ENCODE measurements at places on chromosomes 11 and 22.

GRCh38 chr11:130115218-130115617 lies 44.4 kb upstream of the ST14 start:
- no peak for DNase-seq

GRCh38 chr11:28223577-28223976 lies 115.4 kb downstream of the METTL15 start:
- no peak for DNase-seq

- no peak for DNase-seq
Observed at GRCh38 chr11:9662273-9662672, 1.6 kb upstream of the SWAP70 start.

DNA sequence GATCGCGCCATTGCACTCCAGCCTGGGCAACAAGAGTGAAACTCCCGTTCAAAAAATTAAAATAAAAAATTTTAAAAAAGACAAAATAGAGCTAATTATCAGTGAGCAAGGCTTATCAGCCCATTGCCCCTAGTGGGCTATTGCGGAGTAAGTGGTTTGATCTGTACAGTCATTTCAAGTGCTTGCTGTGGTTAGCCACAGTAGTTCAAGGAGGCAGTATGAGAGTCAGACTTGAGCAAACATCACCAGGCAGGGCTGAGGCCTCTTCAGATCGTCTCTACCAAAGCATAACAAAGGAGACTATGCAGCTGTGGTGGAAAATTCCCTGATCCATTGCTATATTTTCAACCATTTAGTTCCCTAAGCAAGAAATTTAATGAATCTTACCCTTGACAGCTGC lies 4.3 kb upstream of the SBF2 start:
- DNase-seq = no peak

GRCh38 chr11:27934830-27935145 lies 173.2 kb downstream of the KIF18A start:
- no peak for DNase-seq

DNA sequence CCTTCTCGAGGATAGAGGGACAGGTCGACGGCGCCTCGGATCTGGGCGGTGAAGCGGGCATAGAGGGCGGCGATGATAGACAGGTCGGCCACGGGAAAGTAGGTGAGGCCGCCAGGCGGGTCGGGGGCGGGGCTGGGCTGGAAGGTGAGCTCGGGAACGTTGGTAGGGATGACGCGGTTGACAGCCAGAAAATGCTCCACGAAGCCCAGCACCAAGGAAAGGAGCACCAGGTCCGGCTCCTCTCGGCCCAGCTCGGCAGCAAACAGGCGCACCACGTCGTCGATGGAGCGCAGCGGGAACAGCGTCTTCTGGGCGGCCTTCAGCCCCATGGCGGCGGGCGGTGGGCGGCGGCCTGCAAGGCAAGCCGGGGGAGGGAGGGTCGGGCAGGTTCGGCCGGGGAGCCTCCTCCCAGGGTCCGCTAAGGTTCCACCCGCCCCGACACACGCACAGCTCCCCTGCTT lies 540 bp downstream of the MEN1 start:
- no peak for DNase-seq

- no peak for DNase-seq
Observed at GRCh38 chr11:45384016-45384415, 97.9 kb upstream of the SYT13 start.

- no peak for DNase-seq
Observed at GRCh38 chr11:1504581-1505290, 18.2 kb upstream of the MOB2 start.

DNA sequence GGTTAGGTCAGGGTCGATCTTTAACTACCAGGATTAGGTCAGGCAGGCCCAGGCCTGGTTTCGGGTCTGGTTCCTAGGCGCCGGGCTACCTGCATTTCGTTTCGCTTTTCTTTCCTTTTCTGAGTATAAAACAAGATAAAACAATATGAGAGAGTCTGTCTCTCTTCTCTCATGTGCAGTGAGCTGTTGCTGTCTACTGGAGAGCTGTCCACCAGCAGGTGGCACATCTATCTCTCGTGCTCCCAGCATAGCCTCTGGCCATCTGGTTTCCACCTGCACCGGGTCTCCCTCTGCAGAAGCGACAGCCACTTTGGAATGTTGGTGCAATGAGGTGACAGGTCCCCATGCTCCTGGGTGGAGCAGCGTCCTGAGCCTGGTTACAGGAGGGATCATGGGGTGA lies 27.6 kb downstream of the RIBC2 start:
- no peak for DNase-seq

- DNase-seq = no peak
Observed at GRCh38 chr11:14672635-14673034, 29.0 kb downstream of the PDE3B start.

GRCh38 chr11:110793556-110793955 lies 81.3 kb upstream of the ARHGAP20 start:
- DNase-seq = no peak

DNA sequence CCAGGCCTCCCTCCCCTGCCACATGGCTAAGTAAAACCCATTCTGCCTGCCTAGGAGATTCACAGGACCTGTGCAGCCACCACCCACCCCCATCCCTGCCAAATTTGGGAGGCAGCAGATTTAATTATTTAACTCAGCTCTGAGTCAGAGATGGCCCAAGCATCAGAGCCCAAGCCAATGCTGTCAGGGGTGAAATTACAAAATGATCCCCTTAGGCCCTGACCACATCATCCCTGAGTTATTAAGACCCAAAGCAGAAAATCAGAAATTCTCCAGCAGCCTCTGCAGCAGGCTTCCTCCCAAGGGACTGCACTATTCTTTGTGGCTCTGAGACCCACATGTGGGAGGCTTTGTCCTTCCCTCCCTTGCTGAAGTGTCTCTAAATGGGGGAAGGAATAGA lies 52.8 kb upstream of the RRAS2 start:
- no peak for DNase-seq

GRCh38 chr22:11627436-11627797 lies 3900.6 kb upstream of the OR11H1 start:
- no peak for DNase-seq

- DNase-seq = no peak
Observed at GRCh38 chr11:13958641-13959400, 3.7 kb upstream of the SPON1 start.

- no peak for DNase-seq
Observed at GRCh38 chr11:76169473-76169896, 36.8 kb downstream of the WNT11 start.

- no peak for DNase-seq
Observed at GRCh38 chr11:8354622-8355415, 91.1 kb upstream of the LMO1 start.

GRCh38 chr11:120182790-120183491 lies 27.9 kb upstream of the OAF start:
- DNase-seq = no peak

DNA sequence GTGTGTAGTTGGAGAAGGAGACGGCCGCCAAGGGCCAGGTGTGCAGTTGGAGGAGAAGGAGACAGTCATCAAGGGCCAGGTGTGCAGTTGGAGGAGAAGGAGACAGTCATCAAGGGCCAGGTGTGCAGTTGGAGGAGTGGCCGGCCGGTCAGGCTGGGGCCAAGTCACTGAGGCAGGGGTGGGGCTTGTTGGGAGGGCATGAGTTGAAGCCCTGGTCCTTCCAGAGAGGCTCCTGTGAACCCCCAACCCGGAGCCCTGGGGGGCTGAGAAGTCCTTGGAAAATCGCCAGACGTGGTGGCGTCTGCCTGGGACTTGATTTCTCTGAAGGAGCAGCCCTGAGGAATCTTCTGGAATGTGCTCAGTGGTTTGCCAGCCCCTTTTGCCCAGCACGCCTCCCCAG lies 1320.5 kb downstream of the BRD1 start:
- DNase-seq = no peak

- no peak for DNase-seq
Observed at GRCh38 chr22:45968003-45968650, 8.8 kb downstream of the WNT7B start.

- DNase-seq = no peak
Observed at GRCh38 chr11:119421941-119422808, 797 bp downstream of the THY1 start.

DNA sequence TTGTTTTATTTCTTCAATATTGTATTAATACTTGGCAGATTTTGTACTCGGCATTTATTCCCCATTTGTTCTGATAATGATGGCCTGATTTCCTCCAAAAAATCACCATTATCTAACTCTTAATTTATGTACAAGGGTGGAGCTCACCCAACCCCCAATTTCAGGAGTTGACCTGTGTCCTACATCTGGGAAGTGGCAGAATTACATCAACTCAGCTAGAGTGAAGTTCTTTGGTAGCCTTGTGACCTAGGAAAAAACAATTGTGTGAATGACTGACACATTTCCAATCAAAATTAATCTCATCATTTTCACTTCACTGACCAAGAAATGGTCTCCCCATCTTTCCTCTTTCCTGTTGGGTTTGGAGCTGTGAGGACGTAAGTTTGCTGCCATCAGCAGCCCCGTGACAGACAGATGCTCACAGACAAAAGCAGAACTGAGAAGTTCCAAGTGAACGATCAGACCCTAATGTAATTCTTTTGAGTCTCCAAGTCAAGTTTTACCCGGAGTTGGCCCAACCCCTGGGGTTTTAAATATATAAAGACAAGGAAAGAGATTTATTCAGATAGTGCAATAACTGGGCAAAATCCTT lies 16.6 kb upstream of the MS4A6E start:
- no peak for DNase-seq

DNA sequence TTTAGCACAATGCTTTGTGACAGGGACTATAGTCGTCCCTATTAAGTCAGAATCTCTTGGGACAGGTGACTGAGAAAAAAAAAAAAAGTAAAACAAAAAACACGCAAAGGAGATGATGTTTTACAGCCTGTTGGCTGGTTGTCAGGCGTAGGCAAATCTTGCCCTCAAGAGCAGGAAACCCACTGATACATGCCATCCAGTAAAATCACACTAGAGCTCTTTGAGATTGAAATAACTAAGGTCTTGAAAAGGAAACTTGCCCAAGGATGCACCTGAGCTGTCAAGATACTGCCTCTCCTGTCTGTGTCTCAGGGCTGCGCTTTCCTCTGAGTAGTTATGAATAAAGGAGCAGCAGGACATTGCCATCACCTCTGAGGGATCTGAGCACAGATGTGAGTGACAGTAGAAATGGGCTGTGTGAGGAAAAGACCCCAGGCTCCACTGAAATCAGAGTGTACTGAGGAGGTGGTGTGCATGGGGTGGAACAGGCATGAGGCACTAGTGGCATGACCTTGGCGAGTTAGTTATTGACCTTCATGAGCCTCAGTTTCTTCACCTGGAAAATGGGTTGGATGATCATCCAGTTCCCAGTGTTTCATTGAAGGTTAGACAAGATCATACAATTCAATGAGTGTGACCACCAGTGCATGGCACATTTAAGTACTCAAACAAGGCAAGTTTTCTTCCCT lies 23.3 kb downstream of the MICAL2 start:
- DNase-seq = no peak

- no peak for DNase-seq
Observed at GRCh38 chr11:111932611-111932950, 4.6 kb upstream of the DIXDC1 start.

DNA sequence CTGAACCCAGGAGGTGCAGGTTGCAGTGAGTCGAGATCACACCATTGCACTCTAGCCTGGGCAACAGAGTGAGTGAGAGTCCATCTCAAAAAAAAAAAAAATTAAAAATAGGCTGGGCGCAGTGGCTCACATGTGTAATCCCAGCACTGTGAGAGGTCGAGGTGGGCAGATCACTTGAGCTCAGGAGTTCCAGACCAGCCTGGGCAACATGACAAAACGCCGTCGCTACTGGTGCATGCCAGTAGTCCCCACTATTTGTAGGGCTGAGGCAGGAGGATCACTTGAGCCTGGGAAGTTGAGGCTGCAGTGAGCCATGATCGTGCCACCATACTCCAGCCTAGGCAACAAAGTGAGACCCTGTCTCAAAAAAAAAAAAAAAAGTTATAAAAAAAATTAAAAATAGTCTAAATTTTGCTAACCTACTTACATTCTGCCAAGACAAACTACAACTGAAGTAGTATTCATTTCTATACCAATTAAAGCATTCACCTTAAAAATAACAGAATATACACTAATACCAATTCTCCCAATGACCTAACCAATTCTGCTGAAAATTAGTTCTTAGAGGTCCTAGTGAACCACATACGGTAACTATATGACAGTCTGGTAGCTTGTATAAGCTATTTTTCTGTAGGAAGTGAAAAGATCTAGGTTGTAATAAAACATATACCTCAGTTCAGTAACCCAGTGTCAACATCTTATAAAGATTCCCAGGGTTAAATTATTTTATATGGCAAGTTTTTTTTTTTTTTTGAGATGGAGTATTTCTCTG lies 7.1 kb downstream of the DDX6 start:
- DNase-seq = no peak

GRCh38 chr22:42893371-42894150 lies 36.5 kb upstream of the ARFGAP3 start:
- no peak for DNase-seq

GRCh38 chr11:43708776-43709175 lies 28.2 kb downstream of the HSD17B12 start:
- DNase-seq = no peak

GRCh38 chr11:119320776-119321524 lies 4.0 kb upstream of the MCAM start:
- DNase-seq = no peak

DNA sequence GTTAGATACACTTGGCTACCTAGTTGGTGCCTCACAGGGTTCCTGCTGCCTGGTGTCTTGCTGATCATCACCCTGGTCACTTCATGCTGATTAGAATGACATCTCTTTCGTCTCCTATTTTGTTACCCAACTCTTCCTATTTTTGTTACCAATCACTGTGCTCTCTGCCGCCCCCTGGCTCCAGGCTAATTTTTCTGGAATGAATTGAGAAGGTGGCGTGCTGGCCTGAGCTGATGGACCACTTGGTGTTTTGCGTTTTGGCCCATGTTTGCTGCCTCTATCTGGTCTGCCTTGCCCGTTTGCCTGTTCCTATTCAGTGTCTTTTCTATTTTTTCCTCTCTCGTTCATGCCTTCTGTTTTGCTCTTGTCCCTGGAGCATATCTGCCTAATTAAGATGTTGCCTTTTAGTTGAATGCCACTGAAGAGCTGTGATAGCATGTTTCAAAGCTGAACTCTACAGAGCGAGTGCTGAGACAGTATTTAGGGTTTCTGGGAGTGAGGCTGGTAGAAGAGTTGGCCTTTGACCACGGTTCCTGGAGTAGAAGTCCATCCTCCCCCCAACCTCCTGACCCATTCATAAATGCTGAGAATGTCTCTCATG lies 5.9 kb upstream of the ATF4 start:
- DNase-seq = no peak

DNA sequence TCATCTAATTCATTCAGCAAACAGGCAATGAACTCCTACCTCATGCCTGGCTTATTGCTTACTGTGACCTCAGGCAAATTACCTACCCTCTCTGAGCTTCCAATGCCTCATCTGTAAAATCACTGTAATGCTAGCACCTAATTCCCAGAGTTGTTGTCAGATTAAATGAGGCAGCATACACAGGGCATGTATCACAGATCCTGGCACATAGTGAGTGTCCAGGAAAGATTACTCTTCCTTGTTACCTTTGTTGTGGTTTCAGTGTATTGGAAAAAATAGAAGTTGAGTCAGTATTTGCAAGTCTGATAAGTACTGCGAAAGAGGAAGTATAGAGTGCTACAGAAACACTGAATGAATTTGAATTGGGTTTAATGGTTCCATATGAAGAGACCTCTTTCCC lies 26.4 kb upstream of the LRRC55 start:
- DNase-seq = no peak
